ENCODE measurements at places on chromosomes 13 and 19.

- no peak for DNase-seq
Observed at GRCh38 chr19:51931921-51932320, 4.6 kb downstream of the ZNF613 start.

- no peak for DNase-seq
Observed at GRCh38 chr13:110650436-110650835, 35.1 kb downstream of the NAXD start.

DNA sequence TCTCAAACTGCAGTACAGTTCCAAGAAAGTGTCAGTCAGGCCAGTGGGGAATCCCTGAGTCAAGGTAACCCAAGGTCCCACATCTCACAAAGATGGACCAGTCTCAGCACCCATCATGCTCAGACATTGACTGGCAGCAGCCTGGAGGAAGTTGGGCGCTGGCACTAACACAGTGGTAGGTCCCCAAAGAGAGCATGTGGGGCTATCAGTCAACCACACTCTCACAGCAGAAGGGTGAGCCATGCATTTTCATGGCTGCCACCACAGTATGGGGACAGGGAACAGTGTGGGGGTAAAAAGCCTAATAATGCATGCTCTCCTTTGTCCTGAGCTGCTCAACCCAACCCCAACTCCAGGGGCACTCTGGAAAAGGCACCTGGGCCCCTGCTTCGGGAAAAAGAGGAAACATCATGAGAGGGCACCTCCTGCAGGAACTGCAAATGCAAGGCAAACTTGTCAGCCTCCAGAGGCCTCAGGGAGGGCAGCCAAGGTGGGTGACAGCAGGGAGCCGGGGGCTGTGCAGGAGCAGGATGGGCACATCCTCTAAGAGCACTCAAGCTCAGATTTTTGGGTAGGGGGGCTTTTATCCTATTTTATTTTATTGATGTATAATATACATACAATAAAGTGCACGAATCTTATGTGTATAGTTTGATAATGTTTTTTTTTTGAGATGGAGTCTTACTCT, 9.5 kb upstream of the PLEKHF1 start:
- no peak for DNase-seq

- DNase-seq, result no peak
Observed at GRCh38 chr13:23655321-23655720, 85.1 kb downstream of the TNFRSF19 start.

- no peak for DNase-seq
Observed at GRCh38 chr19:49936549-49936948, 7.2 kb upstream of the NUP62 start.

DNA sequence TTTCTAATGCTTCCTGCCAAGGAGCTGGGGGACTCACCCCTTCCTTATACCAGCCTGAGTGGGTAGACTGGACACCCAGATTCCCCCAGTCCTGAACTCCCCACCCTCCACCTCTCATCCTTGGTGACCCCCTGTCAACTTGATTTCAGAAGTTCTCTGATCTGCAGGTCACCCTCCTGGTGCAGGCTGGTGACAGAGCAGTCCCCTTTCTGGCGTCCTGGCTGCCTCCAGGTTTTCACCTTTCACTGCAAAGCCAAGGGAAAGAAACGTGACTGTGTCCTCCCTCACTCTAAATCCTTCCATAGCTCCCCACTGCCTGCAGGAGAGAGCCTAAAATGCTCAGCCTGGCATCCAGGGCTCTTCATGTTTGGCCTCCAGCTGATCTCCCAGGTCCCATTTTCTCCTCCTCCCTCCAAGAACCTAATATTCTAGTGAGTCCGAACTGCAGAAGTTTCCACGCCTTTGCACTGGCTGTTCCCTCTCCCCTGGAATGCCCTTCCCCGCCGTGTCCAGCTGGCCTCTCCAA, 4.1 kb upstream of the MATK start:
- no peak for DNase-seq

- no peak for DNase-seq
Observed at GRCh38 chr13:50326271-50326670, 311.0 kb downstream of the KCNRG start.

DNA sequence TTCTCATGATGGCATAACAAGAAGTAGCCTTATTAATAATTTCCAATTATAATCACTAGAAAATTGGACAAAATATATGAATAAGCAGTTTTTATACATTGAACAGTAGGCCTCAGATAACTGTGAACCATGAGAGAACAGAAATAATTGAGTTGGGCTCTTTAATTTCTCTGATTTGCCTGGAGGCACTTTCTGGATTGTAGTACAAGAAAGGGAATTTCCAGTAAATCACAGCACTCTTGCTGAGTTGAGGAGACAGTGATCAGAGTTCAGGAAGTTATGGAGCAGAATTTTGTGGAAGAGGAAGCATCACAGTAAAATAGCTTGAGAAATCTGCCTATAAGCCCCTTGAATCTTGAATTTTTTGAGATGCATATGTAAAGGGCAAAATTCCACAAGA, 216.2 kb downstream of the MAB21L1 start:
- no peak for DNase-seq

- DNase-seq, result no peak
Observed at GRCh38 chr19:10011974-10012373, 1.3 kb upstream of the RDH8 start.
